Sigmoid colon (tissue), 7 donors: ENCODE measurements at places on chromosomes 5 and 9. TPM values are rescaled to one million over a fixed set of nuclear protein-coding genes. Genes with fewer than 3 reads are reported as not detected.

FOXD4L3 gene
- total RNA-seq, result not detected

FOXD4L4 gene
- not detected for total RNA-seq

IL5 gene
- not detected for total RNA-seq

UNC5A gene
- total RNA-seq, result not detected

GRCh38 chr5:175195698-175196656 lies 248.0 kb downstream of the DRD1 start:
- H3K27me3 ChIP-seq, result no peaks in the 10 kb centered on the region
- H3K4me3 ChIP-seq, result no peak overlapping the region
- H3K36me3 ChIP-seq, result no peaks in the 10 kb centered on the region
- H3K4me1 ChIP-seq, result no peaks in the 10 kb centered on the region

DNA sequence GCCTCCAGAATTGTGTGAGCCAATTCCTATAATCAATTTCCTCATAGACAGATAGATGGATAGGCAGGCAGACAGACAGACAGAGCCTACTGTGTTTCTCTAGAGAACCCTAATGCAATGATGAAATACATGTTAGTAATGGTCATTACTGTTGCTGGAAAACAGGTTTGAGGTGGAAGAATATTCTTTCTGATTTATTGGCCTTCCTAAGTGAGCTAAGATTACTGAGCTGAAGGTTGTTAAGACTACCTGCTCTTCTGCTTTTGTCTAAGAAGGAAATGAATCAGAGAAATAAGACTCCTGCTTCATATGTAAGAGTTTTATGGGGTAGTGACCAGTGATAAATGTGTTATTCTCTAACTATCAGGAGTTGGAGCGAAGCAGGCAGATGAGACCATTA lies 219.9 kb downstream of the ELAVL2 start:
- H3K4me3 ChIP-seq, result no peak overlapping the region
- H3K36me3 ChIP-seq, result no peaks in the 10 kb centered on the region
- H3K27me3 ChIP-seq, result no peaks in the 10 kb centered on the region
- no peak overlapping the region for H3K27ac ChIP-seq
- H3K4me1 ChIP-seq, result no peaks in the 10 kb centered on the region

DNA sequence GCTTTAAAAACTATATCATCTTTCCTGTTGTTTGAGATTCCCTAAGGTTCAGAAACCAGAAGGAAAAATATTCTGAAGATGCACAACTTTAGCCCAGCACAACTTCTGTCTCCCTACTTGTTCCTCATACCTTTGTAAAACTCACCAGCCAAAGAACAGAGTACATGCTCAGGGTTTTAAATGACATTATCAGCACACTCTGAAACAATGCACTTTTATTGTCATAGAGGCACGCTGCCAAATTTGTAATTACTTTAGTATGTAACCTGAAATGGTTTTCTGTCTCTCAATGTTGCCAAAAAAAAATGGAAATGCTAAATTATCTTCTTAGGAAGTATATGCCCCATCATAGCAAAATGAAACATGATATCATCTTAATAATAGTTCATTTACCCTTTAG lies 383.6 kb upstream of the CDH6 start:
- no peak overlapping the region for H3K27ac ChIP-seq
- DNase-seq, result no peak
- H3K27me3 ChIP-seq, result no peaks in the 10 kb centered on the region
- H3K36me3 ChIP-seq, result no peaks in the 10 kb centered on the region

- no peak overlapping the region for H3K4me3 ChIP-seq
- no peaks in the 10 kb centered on the region for H3K36me3 ChIP-seq
- DNase-seq, result no peak
- peaks cover 21% of the 10 kb centered on the region for H3K4me1 ChIP-seq
- H3K27ac ChIP-seq, result no peak overlapping the region
These were observed 59.9 kb downstream of the PBX3 start for GRCh38 chr9:125807079-125807478.

DNA sequence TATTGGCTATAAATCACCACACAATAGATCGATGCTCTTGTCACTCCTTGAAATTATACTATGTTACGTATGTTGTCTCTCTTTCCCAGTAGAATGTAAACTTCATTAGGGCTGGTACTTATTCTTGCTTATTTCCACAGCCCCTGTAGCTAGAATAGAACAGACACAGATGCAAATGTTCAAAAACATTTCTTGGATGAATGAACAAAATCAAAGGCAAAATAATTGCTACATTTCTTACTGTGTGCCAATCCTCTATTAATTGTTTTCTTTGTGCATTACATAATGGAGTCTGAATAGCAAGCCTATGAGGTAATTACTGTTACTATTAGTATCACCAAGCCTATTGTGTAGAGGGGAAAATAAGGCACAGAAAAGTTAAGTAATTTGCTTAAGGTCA lies 725 bp upstream of the OR13C2 start:
- H3K4me1 ChIP-seq, result no peaks in the 10 kb centered on the region
- no peak overlapping the region for H3K27ac ChIP-seq
- H3K27me3 ChIP-seq, result no peaks in the 10 kb centered on the region
- no peaks in the 10 kb centered on the region for H3K36me3 ChIP-seq

DNA sequence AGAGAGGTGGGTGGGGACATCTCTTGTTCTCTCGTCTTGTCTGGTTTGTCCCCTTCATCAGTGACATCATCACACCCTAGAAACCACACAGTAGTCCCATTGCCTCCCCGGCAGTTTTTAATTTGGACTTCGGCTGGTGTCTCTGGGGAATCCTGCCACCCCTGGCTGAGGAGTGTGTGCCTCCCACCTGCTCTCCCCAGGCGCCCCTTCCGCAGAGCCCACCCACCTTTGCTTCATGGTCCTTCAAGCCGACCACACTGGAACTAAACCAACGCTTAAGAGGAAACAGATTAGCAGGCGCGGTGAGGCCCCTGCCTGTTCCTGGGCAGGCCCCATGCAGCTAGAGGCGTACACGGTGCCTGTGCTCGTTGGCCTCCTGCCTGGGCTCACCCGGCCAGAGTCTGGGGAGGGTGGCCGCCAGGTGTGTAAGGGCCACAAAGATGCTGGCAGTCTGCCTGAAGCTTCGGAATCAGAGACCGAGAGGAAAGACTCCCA lies 107.6 kb upstream of the SPRY4 start:
- H3K4me3 ChIP-seq, result no peak overlapping the region
- H3K36me3 ChIP-seq, result no peaks in the 10 kb centered on the region
- no peak for DNase-seq
- H3K4me1 ChIP-seq, result peaks cover 4% of the 10 kb centered on the region
- H3K27ac ChIP-seq, result no peak overlapping the region
- H3K27me3 ChIP-seq, result no peaks in the 10 kb centered on the region

DNA sequence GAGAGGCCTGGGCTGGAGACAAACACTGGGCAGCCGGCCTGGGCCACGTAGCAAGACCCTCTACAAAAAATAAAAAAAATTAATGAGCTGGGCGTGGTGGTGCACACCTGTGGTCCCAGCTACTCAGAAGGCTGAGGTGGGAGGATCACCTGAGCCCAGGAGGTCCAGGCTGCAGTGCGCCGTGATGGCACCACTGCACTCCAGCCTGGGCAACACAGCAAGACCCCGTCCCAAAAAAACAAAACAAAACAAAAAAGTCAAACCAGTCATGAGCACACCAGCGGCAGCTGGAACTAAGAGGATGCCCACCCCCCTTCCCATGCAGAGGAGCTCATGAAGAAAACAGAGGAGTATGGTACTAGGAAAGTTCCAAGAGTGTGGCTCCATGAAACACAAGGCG lies 2.2 kb upstream of the UBAC1 start:
- no peak for DNase-seq
- H3K27me3 ChIP-seq, result no peaks in the 10 kb centered on the region
- H3K36me3 ChIP-seq, result no peaks in the 10 kb centered on the region
- no peak overlapping the region for H3K27ac ChIP-seq
- H3K4me3 ChIP-seq, result no peak overlapping the region

DNA sequence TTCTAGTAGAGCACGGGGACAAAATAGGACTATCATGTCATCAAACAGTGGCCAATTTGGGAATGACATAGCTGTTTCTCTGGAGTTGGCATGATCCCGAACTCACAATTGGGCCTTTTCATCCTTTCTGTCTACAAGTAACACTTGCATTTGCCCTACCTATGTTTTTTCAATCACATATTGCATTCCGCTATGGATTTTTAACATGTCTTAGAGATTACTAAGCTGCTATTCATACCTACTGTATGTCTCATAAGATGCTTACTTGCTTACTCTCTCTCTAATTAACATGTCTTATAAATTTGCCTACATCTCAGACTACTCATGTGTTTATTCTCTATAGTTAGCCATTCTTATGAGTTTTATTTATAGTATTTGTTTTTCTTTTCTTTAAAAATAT lies 341.2 kb upstream of the CTNND2 start:
- no peak overlapping the region for H3K4me3 ChIP-seq
- H3K27me3 ChIP-seq, result no peaks in the 10 kb centered on the region
- no peak overlapping the region for H3K27ac ChIP-seq
- H3K36me3 ChIP-seq, result no peaks in the 10 kb centered on the region

GRCh38 chr5:77209495-77210090 lies 887 bp upstream of the PDE8B start:
- peak overlapping the region; percentile 57 for H3K27ac ChIP-seq
- H3K4me1 ChIP-seq, result peaks cover 6% of the 10 kb centered on the region
- no peak for DNase-seq
- no peaks in the 10 kb centered on the region for H3K36me3 ChIP-seq
- H3K4me3 ChIP-seq, result peak overlapping the region; percentile 75

GRCh38 chr9:80175286-80176150 lies 603.8 kb downstream of the TLE4 start:
- H3K4me1 ChIP-seq, result no peaks in the 10 kb centered on the region
- DNase-seq, result no peak
- H3K4me3 ChIP-seq, result no peak overlapping the region

DNA sequence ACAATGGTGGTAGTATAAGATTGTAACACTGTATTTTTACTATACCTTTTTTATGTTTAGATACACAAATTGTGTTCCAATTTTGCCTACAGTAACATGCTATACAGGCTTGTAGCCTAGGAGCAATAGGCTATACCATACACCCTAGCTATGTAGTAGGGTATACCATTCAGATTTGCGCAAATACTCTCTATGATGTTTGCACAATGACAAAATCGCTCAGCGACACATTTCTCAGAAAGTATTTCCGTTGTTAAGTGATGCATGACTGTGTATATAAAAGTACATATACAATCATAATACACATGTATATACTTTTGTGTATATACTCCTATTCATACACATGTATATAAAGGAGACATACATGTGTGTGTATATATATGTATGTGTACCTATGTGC lies 34.8 kb downstream of the ENC1 start:
- DNase-seq, result no peak
- no peak overlapping the region for H3K27ac ChIP-seq
- H3K4me1 ChIP-seq, result no peaks in the 10 kb centered on the region
- H3K4me3 ChIP-seq, result no peak overlapping the region
- H3K36me3 ChIP-seq, result no peaks in the 10 kb centered on the region

- H3K27me3 ChIP-seq, result no peaks in the 10 kb centered on the region
- no peaks in the 10 kb centered on the region for H3K4me1 ChIP-seq
- no peaks in the 10 kb centered on the region for H3K36me3 ChIP-seq
- H3K27ac ChIP-seq, result no peak overlapping the region
These were observed 225.9 kb upstream of the PCSK5 start for GRCh38 chr9:75664597-75664996.

GRCh38 chr5:145105384-145105783 lies 729.8 kb downstream of the PRELID2 start:
- H3K27ac ChIP-seq, result no peak overlapping the region
- no peak overlapping the region for H3K4me3 ChIP-seq
- DNase-seq, result no peak
- no peaks in the 10 kb centered on the region for H3K36me3 ChIP-seq
- no peaks in the 10 kb centered on the region for H3K27me3 ChIP-seq

GRCh38 chr9:36191290-36191645 lies 547 bp downstream of the CLTA start:
- DNase-seq, result peak; percentile 72
- no peaks in the 10 kb centered on the region for H3K27me3 ChIP-seq
- no peaks in the 10 kb centered on the region for H3K36me3 ChIP-seq
- peak overlapping the region; percentile 95 for H3K27ac ChIP-seq
- H3K4me3 ChIP-seq, result peak overlapping the region; percentile 86

DNA sequence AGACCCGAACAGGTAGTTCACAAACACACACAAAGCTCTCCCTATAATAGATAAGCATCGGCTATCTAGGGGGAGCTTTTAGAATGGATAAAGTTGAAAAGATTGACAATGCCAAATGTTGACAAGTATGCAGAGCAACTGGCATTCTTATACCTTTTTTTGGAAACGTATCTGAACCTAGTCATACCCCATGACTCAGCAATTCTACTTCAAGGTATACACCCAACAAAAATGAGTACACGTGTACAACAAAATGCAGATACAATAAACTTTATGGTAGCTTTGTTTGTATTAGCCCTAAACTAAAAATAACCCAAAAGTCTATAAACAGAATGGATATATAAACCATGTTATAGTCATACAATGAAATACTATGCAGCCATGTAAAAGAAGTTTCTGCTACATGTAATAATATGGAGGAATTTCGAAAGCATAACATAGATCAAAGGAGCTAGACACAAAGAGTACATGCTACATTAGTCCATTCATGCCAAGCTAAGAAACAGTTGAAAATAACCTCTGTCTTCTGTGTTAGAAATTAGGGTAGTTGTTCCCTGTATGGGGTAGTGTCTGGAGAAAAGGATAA lies 718.5 kb upstream of the ZNF608 start:
- no peak for DNase-seq
- H3K27ac ChIP-seq, result no peak overlapping the region
- H3K36me3 ChIP-seq, result no peaks in the 10 kb centered on the region
- no peak overlapping the region for H3K4me3 ChIP-seq
- no peaks in the 10 kb centered on the region for H3K27me3 ChIP-seq
- H3K4me1 ChIP-seq, result no peaks in the 10 kb centered on the region

DNA sequence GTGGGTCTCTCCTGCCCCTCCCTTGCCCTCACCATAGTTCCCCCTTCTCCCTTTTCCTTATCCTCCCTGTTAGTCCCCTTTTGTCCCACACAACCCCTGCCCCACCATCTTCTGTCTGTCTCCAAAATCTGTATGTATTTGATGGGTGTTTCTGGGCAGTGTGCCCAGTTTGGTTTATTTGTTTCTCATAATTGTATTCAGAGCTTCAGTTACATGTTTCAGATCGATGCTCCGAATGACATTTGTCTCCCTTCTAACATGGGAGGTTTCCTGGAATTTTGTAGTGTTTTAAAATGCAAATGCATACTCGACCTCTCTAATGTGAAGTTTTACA lies 22.2 kb downstream of the FBXL7 start:
- no peak for DNase-seq
- no peaks in the 10 kb centered on the region for H3K27me3 ChIP-seq
- H3K27ac ChIP-seq, result no peak overlapping the region
- no peaks in the 10 kb centered on the region for H3K36me3 ChIP-seq
- H3K4me3 ChIP-seq, result no peak overlapping the region

DNA sequence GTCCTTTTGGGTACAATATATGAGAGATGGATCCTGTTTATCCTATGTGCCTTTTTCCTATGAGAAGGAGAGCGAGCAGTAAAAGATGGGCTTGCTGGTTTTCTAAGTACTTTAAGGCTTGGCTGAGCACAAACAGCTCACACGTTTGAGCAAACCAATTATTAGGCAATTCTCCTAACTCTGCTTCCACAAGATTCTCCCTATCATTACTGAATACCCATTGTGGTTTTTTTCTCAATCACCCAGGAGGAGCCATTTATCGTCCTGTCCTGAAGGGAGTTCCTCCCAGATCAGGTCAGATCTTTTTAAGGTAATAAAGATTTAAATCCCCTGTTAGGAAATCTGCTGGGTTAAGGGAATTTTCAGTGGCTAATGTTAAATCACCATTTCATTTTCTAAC lies 19.4 kb upstream of the C1QTNF3 start:
- no peaks in the 10 kb centered on the region for H3K36me3 ChIP-seq
- no peaks in the 10 kb centered on the region for H3K4me1 ChIP-seq
- DNase-seq, result no peak
- H3K4me3 ChIP-seq, result no peak overlapping the region
